CD4-positive, alpha-beta T cell treated with Interleukin-4 for 4 hours (primary cell): ENCODE measurements at places on chromosomes 13 and 19.

GRCh38 chr13:82292334-82292733 lies 1589.9 kb downstream of the SLITRK1 start:
- no peak for DNase-seq

DNA sequence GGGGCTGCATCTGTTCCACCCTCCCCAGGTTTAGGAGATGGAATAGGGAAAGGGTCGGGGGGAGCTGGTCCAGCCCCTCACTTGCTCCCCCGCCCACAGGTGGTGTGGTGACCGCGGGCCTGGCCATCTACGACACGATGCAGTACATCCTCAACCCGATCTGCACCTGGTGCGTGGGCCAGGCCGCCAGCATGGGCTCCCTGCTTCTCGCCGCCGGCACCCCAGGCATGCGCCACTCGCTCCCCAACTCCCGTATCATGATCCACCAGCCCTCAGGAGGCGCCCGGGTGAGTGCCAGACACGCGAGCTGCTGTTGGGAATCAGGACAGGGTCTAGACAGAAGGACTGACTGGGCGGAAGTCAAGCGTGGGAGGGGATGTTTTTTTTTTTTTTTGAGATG lies 3.0 kb downstream of the CLPP start:
- DNase-seq: no peak

- DNase-seq: no peak
These were observed 4.1 kb downstream of the CCDC169 start for GRCh38 chr13:36293497-36293896.

- DNase-seq: peak; percentile 67
These were observed 38.8 kb upstream of the GATAD2A start for GRCh38 chr19:19366434-19367396.

DNA sequence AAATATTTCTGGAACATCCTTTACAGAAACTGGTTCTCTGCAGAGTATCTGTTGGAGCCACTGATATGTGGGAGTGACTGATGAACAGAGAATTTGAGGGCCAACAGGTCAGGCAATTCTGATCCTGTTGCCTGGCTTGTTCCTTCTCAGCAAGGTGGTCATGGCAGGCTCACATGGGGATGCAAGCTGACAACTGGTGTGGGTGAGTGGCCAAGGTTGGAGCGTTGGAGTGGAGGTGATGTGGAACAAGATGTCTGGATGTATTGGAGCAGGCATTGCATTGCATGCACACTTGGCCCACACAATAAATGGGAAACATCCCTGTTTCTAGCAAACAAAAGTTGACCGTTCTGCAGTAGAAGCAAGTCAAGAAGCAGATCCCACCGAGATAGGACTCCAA lies 380.7 kb downstream of the ZNF536 start:
- no peak for DNase-seq
